ENCODE measurements at places on chromosomes 3 and 15. TPM values are rescaled to one million over a fixed set of nuclear protein-coding genes. Genes with fewer than 3 reads are reported as not detected.
A peak's percentile ranks its signal among the peaks of the same experiment; 100 is the strongest.

PRSS50 gene
- total RNA-seq, result 0.11 TPM

BFSP2 gene
- total RNA-seq, result not detected

CA12 gene
- 0.65 TPM for total RNA-seq

OSBPL10 gene
- 6.6 TPM for total RNA-seq

SLC12A1 gene
- total RNA-seq, result not detected

SLC2A2 gene
- total RNA-seq, result not detected

- DNase-seq, result no peak
Measured at GRCh38 chr15:63403254-63403945, 21.8 kb upstream of the CA12 start.

GRCh38 chr15:81780966-81781365 is 264.9 kb downstream of the MEX3B start:
- DNase-seq, result no peak

GRCh38 chr3:177195242-177195991 is 1.9 kb downstream of the TBL1XR1 start:
- no peak for DNase-seq

DNA sequence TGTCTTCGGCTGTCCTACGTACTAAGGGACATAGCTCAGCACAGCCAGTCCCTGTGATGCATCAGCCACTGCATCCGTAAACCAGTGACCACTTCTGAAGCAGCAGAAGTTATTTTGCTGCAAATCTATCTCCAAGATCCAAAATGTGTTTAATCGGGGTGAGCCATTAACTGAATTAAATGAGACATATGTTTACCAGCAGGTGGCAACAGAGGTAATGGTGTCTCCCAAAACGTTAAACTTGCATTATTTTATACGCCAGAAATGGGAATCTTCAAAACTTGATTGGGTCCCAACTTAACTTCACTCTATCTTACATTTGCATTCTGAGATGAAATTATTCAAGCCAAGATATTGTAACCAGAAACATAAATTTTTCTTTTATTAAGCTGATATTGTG is 75.3 kb upstream of the BOC start:
- no peak for DNase-seq

DNA sequence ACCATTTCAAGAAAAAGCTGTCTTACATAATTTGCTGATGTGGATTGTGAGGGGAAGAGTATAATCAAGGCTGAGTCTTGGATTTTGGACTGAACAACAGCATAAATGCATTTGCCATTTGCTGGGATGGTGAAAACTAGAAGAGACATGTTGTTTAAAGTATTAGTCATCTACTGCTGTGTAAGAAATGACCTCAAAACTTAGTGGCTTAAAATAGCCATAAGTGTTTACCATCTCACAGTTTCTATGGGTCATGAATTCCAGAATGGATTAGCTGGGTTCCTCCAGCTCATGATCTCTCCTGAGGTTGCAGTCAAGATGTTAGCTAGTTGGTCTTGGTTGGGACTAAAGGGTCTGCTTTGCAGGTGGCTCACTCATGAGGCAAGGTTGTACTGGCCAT is 66.2 kb downstream of the SCN11A start:
- DNase-seq, result no peak

DNA sequence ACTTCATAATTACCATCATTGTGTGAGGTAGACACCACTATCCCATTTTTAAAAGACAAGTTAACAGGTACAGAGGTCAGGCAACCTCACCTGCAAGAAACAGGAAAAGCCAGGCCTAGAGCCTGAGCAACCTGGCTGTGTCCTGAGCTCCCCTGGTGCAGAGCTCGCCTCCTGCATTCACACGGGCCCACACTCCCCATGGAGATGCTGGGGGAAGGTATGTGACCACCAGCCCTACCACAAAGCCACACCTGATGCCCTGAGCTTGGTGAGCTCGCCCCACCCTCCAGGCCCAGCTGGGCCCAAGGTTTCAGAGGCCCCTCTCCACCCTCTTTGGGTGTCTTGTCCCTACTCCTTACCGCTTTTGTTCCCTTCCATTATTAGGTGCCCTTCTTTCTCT is 1.2 kb upstream of the EFCAB12 start:
- DNase-seq, result no peak

GRCh38 chr3:189790658-189791057 is 159.5 kb downstream of the TP63 start:
- DNase-seq, result no peak

DNA sequence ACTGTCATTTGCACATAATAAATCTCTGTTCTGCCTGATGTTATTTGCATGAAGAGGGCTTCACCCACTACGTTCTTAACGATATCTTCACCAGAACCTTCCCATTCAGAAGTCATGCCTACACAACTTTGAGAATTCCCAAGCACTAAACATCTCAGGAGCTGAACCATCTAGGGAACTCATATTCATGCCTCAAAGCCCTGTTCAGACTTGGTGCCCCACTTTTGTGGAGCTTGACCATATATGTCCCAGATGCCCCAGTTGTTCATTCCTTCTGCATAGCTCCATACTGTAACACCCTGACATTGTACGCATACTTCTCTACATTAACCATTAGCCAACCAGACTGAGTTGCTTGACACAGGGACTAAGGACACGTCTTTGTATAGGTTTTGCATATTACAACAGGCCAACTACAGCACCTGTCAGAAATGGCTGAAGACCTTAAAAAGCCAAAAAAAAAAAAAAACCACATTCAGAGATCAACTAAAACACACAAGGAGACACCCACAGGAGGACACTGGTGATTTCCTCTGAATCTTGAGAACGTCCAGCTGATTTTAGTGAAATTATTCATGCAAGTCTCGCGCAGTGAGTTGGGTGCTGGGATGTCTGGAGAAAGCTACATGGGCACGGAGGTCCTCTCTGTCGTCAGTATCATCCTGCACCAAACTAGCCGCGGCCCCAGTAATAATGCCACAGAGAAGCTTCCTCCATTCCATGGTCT is 141.4 kb downstream of the FOXP1 start:
- DNase-seq, result no peak

GRCh38 chr3:155629556-155629955 is 115.3 kb downstream of the PLCH1 start:
- DNase-seq, result no peak

GRCh38 chr3:150913133-150913922 is 8.1 kb upstream of the MINDY4B start:
- no peak for DNase-seq

DNA sequence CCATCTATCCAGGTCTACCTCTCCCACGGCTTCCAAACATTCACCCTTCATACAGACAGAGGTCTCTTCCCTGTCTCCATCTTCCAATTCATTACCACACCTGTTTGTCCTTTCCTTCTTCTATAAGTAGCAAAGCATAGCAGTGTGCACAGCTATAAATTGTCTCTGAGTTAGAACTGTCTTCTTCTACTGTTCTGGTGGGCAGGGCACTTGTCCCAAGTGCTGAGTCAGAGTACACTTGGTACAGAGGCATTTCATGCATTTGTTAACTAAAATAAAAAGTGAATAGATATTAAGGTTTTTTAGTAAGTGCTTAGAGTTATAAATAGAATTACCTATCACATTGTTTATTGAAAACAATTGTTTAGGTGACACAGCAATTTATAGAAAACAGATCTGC is 150.1 kb upstream of the CCDC54 start:
- no peak for DNase-seq

- DNase-seq, result peak; percentile 37
Measured at GRCh38 chr15:43214592-43215295, 6.1 kb downstream of the EPB42 start.

GRCh38 chr3:95460274-95460673 is 1354.1 kb upstream of the EPHA6 start:
- no peak for DNase-seq

GRCh38 chr15:37100966-37101215 is 542 bp upstream of the MEIS2 start:
- peak; percentile 70 for DNase-seq

GRCh38 chr3:63309768-63310167 is 31.7 kb downstream of the SYNPR start:
- no peak for DNase-seq

DNA sequence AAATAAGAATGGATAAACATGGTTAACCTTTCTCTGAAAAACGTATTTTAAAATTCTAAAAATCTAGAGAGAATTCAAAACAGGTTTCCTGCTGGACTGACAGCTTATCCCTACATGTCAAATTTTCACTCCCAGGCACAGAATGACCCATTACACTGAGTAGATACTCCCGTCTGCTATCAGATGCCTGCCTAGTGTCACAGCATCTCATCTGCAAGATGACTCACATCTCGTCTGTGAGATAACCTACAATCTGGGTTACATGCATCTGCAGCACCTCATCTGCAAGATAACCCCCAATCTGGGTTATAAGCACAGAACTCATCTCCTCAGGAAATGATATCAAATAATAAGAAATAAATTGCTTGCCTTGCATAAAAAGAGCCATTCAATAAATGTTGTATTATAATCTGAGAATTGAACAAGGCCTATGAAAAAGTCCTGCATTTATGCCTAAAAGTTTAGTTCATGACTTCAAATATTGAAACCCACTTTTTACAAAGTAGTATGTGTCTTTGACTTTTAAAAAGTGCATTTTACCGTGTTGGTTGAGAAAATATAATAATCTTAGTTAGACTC is 188.3 kb upstream of the THBS1 start:
- DNase-seq, result no peak

GRCh38 chr3:73685061-73685460 is 60.3 kb upstream of the PDZRN3 start:
- DNase-seq, result no peak

DNA sequence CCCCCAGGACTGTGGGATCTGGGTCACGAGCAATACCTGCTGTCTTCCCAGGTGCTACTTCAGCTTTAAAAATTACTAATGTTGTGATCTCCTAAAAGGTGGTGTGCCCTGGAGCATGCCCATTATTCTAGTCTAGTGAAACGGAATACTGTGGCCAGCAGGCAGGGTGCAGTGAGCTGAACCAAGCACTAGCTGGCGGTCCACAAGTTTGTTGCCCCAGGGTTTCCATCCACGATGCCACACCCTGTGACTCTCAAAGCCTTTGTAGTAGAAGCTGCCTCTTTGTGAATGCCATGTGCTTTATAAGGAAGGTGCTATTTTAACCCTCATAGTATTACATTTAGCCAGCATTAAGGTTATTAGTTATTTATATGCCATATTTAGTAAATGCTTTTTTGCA is 49.1 kb downstream of the PXYLP1 start:
- DNase-seq, result no peak

DNA sequence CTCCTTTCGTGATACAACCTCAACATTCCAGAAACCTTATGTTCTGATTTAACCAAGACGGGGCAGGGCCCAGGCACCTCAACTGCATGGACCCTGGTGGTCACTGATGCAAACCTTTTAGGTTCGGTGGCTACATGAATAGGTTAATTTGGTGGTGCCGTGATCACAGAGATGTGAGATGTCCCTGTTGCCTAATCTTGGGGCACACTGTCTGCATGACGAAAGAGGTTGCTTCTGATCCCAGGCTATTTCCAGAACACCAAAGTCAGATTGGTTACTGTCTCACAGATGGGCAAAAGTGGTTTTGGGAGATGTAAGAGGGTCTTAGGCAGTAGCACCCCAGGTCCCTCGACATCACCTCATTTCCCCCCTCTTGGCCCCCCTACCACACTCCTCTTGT is 4.0 kb upstream of the CCR1 start:
- no peak for DNase-seq
